ENCODE measurements at places on chromosomes 11 and 22.

GRCh38 chr11:57680552-57680874, 12.6 kb downstream of the ZDHHC5 start:
- no peak for DNase-seq

DNA sequence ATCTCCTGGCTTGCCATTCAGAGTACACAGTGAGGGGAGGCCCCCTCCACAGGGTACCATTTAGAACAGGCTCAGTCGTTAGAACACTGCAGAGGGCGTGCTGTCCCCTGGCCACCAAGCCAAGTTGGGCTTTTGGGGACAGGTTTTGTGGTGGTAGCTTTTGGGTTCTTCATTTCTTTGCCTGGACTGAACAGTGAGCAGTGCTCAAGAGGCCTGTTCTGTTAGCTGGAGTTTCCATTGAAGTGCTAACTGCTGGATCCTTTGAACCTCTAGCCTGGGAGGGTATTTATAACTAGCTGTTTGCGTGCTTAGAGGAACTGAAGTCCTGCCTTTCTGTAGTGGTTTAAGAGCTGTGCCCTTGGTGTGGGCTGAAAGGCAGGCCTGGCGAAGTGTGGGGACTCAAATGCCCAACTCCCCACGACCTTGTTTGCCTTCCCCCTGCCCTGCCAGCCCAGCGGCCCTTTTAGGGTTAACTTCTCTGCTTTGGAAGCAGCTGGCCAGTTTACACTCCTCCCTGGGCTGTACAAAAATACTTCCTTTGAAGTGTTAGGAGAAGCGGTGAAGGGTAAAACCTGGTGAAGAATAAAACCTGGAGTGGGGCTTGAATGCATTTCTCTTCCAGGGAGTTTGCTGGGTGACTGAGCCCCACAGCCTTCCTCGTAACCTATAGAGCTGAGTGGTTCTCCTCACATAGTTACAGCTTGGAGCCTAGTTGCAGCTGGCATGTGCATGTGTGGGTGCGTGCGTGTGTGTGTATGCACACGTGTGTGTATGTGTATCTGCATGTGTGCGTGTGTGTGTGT, 34.6 kb downstream of the ZNRF3 start:
- no peak for DNase-seq

DNA sequence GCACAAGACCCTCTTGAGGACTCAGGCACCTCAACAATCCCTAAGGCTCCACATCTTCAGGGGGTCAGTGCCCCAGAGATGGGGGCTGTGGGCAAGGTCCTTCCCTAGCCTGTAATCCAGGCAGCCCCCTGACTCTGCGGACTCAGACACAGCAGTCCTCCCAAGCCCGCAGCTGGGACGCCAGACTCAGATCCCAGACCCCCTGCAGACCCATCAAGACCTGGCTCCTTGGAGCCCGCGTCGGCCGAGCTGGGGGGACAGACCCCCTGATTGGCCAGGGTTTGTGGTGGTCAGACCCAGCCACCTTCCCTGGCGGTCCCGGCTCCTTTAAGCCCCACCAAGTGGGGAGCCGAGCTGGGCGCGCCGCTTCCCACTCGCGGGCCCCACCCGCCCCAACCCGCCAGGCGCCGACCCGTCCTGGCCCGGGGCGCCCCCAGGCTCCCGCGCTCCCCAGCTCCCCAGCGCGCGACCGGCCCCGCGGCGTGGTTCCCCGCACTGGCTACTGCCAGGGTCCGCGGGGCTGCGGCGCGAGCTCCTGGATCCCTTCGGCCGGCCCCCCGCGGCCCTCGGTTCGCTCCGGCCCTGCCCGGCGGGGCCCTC, 458 bp downstream of the OSBPL5 start:
- DNase-seq: no peak

DNA sequence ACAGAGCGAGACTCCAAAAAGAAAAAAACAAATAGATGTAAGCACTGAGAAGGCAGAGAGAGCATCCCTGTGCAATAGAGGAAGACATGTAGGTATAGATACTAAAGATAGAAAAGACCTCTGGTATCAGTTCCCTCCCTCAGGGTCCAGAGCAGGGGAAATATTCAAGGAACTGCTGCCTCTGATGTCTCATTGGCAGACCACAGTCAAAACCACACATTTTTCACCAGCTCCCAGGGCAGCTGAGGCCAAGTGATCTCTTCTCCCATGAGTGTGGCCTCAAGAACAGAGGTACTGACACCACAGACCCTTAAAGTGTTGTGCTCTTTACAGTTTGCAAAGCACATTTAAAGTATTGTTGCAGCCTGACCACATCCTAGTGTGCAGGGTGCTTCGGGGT, 288.5 kb downstream of the NTM start:
- no peak for DNase-seq

- no peak for DNase-seq
Measured at GRCh38 chr11:119722281-119722794, 6.7 kb downstream of the NECTIN1 start.

- DNase-seq: no peak
Measured at GRCh38 chr11:128246810-128247594, 340.4 kb downstream of the ETS1 start.

GRCh38 chr11:121383716-121384115, 68.4 kb upstream of the SORL1 start:
- no peak for DNase-seq

- no peak for DNase-seq
Measured at GRCh38 chr11:119384332-119384731, 2.8 kb upstream of the USP2 start.

- no peak for DNase-seq
Measured at GRCh38 chr22:27231266-27231665, 570.3 kb downstream of the MN1 start.

- no peak for DNase-seq
Measured at GRCh38 chr11:114286229-114286628, 10.0 kb upstream of the NNMT start.

DNA sequence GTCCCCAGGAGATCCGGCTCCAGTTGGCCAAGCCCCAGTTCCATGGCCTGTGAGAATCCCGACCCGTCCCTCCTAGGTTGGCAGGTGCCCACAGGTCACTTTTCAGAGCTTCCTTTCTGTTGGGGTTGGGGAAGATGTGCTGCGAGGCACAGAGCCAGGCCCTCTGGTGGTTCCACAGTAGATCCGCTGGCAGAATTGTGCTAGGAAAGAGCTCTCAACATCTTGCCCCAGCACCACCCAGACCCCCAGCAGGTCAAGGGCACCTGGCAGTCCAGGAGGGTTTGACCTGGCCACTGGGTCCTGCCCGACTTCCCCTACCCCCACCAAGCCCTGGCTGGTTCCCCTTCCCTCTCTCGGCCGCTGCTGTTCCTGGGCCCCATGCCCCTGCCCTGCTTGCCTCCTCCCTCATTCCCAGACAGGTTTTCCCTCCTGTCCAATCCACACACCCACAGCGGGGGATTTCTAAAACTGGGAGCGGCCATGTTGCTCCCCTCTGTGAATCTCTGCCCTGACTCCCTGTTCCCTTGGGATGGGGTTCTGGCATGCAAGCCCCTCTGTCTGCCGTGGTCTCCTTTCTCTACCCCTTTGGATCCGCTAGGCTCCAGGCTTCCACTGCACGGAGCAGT, 26.2 kb upstream of the GCAT start:
- no peak for DNase-seq

DNA sequence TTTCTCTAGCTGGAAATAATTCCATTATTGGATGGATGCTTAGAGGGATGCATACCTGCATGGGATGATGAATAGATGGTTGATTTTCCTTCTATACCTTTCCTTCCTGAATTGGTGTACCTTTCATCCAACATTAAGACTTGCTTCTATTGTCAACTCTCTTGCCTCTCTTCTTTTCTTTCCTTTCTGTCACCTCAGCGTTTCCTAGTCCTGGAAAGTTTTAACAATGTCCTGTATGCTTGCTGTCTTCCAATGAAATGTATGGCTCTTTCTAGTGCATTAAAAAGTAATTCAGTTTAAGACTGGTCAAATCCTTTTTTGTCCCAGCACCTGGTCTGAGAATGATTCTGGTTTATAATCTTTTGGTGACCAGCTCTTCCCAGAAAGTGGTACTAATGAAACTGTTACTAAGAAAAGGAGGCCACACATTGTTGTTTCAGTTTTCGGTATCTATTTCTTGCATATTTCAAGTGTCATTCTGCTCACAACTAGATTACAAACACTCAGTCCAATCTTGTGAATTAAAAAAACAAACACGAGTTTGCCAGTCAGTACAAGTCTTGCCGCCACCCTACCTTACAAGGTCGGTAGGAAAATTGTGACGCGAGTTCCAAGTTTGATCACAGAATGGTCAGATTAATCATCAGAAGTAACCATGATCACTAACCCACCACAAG, 8.0 kb downstream of the POU2AF1 start:
- no peak for DNase-seq

DNA sequence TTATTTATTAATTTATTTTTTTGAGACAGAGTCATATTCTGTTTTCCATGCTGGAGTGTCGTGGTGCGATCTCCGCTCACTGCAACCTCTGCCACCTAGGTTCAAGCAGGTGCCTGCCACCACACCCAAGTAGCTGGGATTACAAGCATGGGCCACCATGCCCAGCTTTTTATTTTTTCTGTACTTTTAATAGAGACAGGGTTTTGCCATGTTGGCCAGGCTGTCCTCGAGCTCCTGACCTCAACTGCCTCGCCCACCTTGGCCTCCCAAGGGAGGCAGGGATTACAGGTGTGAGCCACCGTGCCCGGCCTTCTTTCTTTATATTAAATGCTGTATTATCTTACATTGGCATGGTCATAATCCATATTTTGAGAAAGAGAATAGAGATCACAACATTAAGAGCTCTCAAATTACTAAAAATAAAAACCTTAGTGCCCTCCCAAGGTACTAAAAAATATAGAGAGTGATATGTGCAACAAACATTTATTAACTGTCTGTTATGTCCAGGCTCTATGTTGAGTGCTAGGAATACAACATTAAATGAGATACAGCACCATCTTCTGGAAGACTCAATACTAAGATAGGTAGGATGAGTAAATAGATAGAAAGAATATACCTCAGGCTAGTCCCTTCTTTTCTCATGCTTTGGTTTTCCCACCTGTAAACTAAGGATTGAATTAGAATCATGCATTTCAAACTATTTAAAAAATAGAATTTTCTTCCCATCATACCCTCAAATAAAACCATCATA, 84.1 kb downstream of the BBOX1 start:
- no peak for DNase-seq

- no peak for DNase-seq
Measured at GRCh38 chr11:43989162-43989981, 46.9 kb downstream of the C11orf96 start.

DNA sequence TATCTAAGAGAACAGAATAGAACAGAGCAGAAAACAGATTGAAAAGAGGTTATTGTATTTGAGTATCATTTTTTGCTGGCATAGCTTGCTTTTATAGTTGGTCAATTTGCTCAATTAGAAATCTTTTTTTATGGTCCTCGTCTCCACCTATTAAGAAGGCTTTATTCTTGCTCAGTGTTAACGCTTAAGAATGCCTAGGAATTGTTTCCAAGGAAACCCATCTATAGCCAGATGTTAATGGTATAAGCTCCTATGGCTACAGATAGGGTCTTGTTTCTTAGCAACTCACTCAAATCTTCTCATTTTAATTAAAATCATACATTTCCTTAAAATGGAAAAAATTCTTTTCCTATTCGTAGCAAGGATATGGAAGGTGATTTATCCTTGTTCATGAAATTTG, 392.3 kb downstream of the TMEM135 start:
- no peak for DNase-seq

DNA sequence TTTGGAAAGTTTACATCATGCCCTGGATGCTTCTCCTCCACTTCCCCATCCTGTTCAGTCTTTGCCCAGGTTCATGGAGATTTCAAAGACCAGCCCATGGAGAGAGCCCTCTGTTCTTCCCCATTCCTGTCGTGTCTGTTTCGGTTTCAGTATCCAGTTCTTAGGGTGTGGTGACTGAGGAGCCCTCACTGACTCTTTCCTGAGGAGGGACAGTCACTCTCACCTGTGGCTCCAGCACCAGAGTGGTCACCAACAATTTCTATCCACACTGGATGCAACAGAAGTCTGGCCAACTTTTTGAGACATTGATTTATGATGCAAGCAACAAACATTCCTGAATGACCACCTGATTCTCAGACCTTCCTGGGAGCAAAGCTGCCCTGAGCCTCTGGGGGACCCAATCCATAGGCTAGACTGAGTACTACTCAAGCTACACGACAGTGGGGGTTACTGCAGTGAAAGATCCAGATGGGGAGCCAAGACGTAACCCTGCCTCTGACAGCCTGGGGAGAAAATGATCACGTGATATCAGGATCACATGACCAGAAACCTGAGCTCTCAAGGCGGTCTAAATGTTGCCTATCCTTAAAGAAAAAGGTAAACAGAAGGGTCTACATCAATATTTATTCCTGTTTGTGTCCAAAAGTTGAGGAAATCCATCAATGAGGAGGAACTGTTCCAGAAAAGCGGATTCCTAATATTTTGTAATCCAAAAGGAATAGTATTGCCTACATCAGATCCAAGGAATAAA, 76.2 kb upstream of the VPREB1 start:
- no peak for DNase-seq

GRCh38 chr11:100356035-100356434, 331.1 kb upstream of the ARHGAP42 start:
- DNase-seq: no peak

GRCh38 chr11:37286890-37287289, 688.9 kb upstream of the RAG2 start:
- no peak for DNase-seq

GRCh38 chr11:42713753-42714152, 598.0 kb upstream of the API5 start:
- DNase-seq: no peak

GRCh38 chr11:73810637-73811036, 23.0 kb downstream of the MRPL48 start:
- DNase-seq: no peak

GRCh38 chr11:12285811-12286222, 91.6 kb upstream of the PARVA start:
- DNase-seq: no peak

DNA sequence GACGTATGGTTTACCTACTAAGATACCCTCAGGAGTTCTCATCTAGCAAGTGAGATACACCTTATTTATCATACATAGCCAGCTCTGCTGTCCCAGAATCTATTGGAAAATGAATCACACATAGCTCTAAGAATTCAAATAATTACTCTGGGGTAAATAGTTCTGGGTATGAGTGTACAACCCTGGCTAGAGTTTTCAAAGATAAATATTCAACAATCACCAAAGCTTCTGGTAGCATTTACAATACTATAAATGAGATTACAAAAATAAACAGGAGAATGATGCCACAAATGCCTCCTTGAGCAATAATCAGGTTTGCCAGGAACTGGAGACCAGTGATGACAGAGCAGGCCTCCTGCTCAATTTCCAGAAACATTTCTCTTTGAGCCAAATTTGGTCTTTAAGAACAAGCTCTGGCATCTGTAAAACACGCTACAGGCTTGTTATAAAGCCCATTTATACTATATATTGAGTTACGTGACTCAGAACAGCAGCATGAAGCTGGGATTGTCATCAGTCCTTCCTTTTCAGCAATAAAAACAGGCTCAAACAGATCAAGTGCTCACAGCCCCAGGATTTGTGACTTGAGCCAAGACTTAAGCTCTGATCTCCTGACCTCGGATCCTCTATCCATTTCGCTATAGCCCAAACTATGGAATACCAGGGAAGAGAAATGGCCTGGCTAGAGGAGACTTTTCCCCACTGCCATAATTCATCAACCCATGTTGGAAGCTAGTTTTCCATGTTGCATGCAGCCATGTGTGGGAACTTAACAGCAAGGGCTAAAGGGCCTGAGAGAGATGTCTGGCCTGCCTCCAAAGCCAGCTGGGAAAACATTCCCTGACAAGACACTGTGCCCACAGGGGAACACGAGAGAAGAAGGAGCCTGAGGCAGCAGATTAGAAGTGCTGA, 19.7 kb downstream of the RAB30 start:
- DNase-seq: peak; percentile 99

- no peak for DNase-seq
Measured at GRCh38 chr22:20279662-20280134, 11.6 kb upstream of the RTN4R start.
